Aorta (tissue), 5 donors: ENCODE measurements at places on chromosomes 3 and 15.
A peak's percentile ranks its signal among the peaks of the same experiment; 100 is the strongest.

DNA sequence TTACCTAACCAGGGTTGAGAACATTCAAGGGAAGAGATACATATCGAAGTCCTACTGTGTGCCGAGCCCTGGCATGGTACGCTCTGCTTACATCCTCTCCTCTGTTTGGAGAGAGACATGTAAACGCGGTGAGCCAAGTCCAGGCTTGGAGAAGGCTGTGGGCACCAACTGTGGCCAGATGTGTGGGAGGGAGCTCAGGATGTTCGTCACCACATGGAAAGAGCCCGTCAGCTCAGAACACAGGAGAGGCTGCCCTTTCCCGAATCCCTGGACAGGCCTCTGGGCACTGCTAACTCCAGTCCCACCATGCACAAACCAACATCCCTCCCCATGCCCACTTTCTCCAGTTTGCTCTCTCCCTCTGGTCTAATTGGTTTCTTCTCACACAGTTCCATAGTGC lies 43.0 kb downstream of the MESD start:
- DNase-seq, result no peak

DNA sequence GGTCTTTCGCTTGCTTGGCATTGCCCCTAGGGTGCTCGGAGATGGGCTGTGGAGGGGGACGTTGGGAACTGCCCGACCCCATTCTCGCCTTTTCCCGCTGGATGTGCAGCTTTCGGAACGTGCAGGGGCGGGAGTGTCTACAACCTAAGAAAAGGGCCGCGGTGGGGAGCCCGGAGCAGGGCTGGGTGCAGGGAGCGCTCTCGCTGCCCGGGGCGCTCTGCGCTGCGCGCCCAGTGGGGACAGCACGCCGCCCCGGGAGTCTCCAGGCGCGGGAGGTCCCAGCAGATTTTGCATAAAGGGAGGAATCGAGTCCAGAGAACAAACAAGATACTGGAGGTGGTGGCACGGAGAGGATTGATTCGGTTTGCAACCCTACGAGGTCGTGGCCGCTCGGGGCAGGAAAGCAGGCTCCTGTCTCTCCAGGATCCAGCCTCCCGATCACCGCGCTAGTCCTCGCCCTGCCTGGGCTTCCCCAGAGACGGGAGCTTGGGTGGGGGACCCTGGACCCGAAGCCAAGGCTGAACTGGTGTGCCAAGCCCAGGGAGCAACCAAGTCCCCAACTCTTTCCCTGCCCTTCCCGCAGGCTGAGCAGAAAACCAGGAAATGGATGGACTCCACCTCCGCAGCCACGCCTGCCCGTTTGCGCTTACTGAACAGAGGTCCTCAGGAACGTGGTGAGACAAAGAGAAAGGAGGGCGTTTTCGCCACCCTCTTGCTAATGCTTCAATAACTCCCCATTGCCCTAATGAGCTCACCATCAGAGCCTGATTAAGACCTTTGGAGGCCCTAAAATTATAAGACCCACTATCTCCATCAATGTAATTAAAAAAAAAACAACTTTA lies 59.7 kb downstream of the NOX5 start:
- peak; percentile 79 for DNase-seq

DNA sequence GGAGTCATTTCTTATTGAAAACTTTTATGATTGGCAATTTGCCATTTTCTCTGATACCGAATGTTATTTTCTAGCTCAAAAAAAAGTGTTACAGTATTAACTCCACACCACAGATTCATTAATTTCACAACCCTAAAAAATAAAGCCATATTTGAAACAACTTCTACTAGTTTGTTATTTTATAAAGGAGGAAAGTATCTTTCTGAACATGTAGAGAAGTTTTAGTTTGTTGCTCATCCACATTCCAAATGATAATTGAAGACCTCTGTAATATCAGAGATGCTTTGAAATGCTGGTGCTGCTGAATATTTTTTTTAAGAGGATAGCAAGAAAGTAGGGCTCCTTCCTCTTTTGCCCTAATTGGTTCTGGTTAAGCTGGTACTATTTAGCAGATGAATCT lies 1.9 kb downstream of the VGLL3 start:
- no peak for DNase-seq

DNA sequence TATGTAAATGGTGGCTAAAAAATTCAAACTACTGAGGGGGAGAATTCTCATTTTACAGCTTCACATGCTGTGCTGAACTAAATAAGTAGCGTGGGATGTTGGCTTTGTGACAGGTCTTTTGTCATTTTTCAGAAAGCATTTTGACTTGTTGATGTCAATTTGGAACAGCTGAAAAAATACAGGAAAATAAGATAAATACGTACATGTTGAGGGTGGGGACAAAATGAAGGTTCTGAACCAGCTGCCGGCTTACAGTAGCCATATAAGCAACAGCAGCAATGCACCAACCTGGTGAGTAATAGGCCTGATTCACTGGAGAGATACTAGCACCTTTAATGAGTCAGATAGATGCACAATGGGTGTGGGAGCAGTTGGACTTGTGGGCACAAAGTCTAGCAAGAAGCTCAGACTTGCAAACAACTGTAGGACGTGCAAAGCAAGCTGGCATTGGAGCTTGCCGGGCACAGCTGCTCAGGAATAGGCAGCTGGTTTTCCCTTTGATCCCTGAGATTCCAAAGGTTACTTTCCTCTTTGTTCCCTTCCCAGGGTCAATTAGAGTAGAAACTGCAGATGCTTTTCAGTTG lies 12.9 kb downstream of the B3GNT5 start:
- DNase-seq, result no peak

GRCh38 chr15:98853617-98854420 lies 153.8 kb downstream of the PGPEP1L start:
- no peak for DNase-seq

DNA sequence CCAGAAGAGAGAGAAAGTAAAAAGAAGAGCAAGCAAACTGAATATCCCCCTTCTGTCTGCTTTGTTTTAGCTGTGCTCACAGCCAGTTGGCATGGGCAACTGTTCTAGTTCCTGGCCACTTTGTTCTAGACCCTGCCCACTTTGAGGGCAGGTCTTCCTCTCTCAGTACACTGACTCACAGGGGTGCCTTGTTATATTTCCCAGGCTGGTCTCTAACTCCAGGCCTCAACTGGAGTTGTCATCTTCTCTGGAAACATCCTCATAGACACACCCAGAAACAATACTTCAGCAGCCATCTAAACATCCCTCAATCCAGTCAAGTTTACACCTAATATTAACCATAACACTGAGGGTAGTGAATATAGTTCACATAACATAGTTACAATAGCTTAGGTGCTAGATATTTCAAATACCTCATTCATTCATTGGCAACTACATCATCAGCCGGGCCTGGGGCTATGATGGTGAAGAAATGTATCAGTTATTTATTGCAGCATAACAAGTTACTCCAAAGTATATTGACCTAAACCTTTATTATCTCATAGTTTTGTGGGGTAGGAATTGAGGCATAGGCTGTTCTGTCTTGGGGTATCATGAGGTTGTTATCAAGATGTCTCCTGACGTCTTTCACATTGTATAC lies 106.0 kb downstream of the UBE2E2 start:
- no peak for DNase-seq

DNA sequence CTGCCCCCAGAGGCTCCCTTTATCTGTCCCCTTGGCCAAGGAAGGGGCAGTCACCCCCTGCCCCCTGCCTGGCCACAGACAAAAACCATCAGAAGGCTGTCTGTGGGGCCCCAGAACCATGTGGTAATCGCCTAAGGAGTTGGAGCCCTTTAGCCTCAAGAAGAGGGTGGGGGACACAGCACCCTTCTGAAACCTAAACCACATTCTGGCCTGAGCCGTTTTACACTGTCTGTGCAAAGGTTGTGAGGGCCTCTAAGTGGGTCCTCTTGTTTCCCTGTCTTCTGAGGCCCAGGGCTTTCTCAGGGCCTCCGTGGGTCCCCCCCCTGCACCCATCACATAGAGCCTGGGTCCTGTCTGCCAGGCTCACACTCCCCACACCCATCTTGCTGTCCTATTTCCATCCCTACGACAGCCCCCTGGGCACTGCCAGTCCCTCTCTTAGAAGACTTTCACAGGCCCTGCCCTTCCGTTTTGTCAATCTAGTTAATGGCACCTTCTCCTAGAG lies 17.9 kb upstream of the RPUSD3 start:
- DNase-seq, result no peak

- DNase-seq, result no peak
Measured at GRCh38 chr15:99508852-99509251, 56.9 kb upstream of the MEF2A start.

DNA sequence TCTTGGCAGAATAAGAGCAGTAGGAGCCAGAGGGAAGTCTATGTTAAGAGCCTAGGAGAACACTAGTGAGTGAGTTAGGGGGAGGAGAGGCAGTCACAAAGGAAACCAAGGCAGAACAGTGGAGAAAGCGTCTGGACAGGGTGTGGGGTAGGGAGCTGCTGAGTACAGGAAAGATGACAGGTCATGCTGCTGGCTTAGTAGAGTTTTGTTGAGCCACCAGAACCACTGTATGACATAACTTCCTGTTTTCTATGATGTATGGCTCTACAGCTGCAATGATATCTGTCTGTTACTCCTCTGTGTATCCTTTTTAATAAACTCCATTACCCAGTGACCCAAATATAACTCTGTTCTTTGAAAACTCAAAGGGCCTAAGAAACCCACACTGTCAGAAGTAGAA lies 10.6 kb upstream of the STT3B start:
- DNase-seq, result no peak

GRCh38 chr3:122671553-122671952 lies 9.1 kb upstream of the PARP14 start:
- DNase-seq, result no peak

DNA sequence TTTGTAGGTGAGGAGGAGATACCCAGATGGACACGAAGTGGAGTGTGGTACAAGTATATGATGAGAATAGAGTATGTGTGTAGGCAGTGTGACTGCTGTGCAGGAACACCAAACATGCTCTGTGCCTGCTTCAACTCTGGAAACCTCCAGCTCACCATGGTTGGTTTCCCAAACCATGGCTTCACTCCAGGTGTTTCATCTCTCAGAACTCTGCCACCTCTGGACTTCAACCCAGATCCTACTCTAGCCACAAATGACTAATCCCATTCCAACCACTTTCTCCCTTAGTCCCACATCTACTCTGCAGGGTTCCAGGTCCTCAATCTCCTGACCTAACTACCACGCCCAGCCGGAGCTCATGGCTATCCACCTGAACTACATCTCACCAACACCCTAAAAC lies 102.1 kb downstream of the RYK start:
- no peak for DNase-seq

- DNase-seq, result no peak
Measured at GRCh38 chr3:65971293-65972252, 67.1 kb downstream of the MAGI1 start.

- no peak for DNase-seq
Measured at GRCh38 chr15:60222404-60222803, 175.4 kb downstream of the ANXA2 start.

- no peak for DNase-seq
Measured at GRCh38 chr3:127800508-127800907, 21.8 kb downstream of the MGLL start.

- DNase-seq, result no peak
Measured at GRCh38 chr15:80536716-80537115, 132.5 kb downstream of the ARNT2 start.

DNA sequence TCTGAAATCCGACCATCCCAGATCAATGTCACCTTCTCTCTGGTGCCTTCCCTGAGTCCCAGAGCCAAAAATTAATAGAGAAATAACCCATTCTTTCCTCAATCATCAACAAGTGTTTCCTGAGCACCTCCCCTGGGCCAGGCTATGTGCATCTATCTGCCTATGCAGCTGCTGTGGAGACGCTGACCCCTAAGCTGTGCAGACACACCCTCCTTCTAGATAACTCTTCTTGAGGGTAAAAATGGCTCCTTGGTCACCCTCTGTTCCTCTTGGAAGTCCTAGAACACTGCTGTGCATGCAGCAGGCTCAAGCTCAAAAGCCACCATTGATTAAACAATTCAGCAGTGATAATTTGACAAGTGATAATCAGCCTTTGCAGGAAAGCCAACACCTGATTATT lies 18.4 kb downstream of the CA12 start:
- no peak for DNase-seq

DNA sequence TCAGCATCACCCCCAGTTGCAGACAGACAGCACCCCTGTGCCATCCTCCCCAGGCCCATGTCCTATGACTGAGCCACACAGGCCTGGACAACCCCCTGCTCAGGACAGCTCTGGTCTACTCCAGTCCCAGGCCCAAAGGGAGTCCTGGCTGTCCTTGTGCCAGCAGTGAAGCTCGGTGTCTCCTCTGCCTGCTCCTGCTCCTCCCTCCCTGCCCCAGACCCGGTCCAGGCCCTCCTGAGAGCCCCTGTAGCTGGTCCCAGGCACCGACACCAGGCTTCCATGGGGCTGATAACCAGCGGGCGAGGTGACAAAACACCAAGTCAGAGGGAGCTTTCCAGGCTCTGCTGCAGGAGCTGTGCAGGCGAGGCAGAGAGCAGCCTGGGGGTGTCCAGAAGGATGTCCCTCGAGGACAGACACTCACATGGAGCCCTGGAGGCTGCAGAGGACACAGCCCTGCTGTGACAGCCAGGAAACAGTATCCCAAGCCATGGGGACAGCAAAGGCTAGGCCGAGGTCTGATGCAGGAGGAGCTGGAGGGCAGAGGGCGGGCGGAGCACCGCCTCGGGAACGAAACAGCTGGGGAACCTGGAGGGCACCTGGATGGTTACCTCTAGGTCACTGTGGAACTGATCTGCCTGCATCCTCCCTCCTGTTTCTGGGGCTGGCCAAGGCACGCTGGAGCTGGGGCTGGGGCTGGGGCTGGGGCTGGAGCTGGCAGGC lies 103.8 kb upstream of the PRR20G start:
- no peak for DNase-seq

DNA sequence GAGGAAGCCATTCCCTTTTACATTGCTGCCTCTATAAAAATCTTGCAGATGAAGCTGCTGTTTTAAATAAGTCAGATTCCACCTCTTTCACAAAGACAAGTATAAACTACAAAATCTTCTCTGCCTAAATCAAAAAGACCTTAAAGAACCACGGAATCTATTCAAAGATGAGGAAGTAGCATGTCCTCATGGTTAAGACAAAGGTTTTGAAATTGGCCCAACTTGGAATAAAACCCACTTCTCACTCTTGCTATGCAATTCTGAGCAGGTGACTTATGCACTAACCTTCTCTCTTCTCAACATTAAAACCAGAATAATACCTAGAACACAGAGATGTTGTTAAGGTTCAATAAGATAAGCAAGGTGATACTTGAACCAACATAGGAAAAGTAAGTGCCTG lies 97.6 kb downstream of the FOXP1 start:
- DNase-seq, result no peak

DNA sequence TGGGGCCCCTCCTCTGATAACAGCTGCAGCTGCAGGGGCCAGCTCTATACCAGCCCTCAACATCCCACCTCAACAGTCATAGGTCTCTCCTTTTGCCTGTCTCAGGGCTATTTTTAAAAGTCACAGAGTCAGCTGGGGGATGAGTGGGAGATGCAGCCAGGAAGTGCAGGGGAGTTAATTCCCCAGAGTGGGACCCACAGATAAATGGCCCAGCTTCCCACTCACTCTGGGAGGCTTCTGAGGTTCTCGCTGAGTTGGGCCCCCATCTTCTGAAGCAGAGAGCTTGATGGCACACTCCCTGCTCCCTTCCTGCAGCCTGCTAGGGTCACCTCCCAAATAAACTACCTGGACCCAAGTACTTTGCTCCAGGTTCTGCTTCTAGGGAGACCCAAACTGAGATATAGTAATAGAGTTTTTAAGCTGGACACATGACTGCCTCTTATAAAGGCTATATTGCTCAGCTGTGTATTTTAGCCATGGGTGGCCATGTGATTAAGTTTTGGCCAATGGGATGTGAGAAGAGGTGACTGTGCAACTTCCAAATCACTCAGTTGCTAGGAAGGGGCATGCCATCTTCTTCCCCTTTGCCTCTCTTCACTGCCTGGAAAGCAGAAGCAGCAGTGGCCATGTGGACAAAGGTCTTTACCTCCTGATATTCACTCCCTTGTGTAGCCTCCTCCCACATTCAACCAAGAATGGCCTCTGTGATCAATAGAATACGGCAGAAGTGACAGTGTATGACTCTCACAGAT lies 15.5 kb upstream of the VIPR1 start:
- no peak for DNase-seq
